ENCODE measurements at places on chromosomes 6 and 20.

DNA sequence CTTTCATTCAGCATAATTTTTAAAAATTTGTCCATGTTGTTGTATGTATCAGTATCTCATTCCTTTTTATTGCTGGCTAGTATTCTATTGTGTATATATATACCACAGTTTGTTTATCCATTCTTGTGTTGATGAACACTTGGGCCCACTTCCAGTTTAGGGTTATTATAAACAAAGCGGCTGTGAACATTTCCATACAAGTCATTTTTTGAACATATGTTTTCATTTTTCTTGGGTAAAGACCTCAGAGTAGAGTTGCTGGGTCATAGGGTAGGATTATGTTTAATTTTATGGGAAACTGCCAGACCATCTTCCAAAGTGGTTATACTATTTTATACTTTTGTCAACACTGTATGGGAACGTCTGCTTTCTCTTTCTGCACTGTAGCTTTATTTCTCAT is 55.3 kb downstream of the RBM24 start:
- no peak overlapping the region for H3K4me3 ChIP-seq
- no peaks in the 10 kb centered on the region for H3K4me1 ChIP-seq
- H3K36me3 ChIP-seq = no peaks in the 10 kb centered on the region
- no peak for DNase-seq

DNA sequence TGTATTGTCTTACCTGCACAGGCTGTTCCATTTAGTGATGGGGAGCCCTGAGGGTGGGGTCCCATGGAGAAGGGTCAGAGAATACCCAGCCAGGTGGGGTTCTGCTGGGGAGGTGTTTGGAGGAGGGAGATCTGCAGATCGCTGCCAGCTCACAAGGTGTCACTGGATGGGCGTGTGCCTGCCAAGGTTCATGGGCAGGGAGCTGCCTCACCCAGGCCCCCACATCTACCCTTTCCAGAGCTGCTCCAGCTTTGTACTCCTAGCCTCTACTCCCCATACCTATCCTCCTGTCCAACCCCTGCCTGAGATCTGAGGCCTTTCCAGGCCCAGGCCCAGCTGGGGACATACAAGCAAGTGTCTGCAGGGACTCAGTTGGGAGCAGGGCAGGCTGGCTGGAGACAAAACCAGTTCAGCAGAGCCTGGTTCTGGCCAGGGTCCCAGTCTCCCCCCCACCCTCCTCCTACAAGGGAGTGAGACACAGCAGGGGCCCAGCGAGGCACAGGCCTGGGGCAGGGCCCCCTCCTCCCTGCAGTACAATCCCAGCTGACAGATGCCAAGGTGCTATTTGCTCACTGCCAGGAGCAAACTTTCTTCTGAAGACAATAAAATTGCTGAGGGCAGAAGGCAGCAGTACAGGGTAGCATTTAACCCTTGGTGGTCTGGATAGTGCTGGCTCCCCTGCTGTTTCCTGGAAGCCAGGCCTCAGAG is 19.7 kb downstream of the SPDEF start:
- H3K36me3 ChIP-seq = no peaks in the 10 kb centered on the region
- no peaks in the 10 kb centered on the region for H3K27me3 ChIP-seq
- no peak overlapping the region for H3K4me3 ChIP-seq
- no peaks in the 10 kb centered on the region for H3K4me1 ChIP-seq
- DNase-seq = no peak

DNA sequence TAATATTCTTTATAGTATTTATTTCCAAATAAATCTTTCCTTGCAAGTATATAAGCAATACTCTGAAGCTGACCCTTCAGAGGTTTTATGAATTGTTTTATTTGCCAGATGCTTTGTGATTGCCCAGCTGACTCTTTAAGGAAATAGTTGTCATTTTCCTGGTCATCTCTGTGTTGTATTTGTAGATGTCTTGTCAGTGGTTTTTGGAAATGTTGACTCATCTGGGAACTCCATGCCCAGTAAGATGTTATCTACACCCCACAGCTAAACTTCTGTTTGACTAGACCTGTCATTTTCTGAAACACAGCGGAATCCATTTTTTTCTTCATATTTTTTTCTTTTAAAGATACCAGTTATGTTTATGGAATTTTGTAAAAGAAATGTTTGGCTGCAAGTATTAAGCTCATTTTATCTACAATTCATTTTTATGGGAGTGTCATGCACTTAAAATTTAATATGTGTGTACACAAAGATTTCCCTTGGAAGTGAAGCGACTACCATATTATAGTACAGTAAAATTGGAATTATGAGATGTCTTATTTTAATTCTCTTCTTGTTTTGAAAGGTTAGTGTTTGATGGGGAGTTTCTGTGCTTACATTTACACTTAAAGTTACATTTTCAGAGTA is 491.0 kb downstream of the NKAIN2 start:
- no peak overlapping the region for H3K27ac ChIP-seq
- H3K4me3 ChIP-seq = no peak overlapping the region
- H3K36me3 ChIP-seq = no peaks in the 10 kb centered on the region
- H3K4me1 ChIP-seq = no peaks in the 10 kb centered on the region
- no peaks in the 10 kb centered on the region for H3K27me3 ChIP-seq

- H3K36me3 ChIP-seq = no peaks in the 10 kb centered on the region
- no peaks in the 10 kb centered on the region for H3K27me3 ChIP-seq
Measured at GRCh38 chr6:21023210-21023609, 489.0 kb downstream of the CDKAL1 start.

- no peak overlapping the region for H3K27ac ChIP-seq
- no peak overlapping the region for H3K4me3 ChIP-seq
- DNase-seq = no peak
- H3K4me1 ChIP-seq = no peaks in the 10 kb centered on the region
- H3K36me3 ChIP-seq = no peaks in the 10 kb centered on the region
Measured at GRCh38 chr20:11702721-11703518, 214.8 kb upstream of the BTBD3 start.

DNA sequence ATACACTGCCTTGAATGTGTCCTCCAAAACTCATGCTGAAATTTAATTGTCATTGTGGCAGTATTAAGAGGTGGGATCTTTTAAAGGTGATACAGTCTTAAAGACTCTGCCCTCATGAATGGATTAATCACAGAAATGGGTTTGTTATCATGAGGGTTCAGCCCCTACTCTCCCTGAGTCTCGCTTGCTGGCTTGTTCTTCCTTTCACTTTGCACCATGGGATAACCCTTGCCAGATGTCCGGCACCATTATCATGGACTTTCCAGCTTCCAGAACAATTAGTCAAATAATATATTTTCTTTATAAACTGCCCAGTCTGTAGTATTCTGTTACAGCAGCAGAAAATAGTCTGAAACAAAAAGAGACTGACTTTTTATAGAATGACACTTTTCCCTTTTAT is 67.9 kb upstream of the TENT5A start:
- no peak overlapping the region for H3K27ac ChIP-seq
- no peak for DNase-seq
- peaks cover 2% of the 10 kb centered on the region for H3K4me1 ChIP-seq
- H3K36me3 ChIP-seq = no peaks in the 10 kb centered on the region
- H3K4me3 ChIP-seq = no peak overlapping the region

DNA sequence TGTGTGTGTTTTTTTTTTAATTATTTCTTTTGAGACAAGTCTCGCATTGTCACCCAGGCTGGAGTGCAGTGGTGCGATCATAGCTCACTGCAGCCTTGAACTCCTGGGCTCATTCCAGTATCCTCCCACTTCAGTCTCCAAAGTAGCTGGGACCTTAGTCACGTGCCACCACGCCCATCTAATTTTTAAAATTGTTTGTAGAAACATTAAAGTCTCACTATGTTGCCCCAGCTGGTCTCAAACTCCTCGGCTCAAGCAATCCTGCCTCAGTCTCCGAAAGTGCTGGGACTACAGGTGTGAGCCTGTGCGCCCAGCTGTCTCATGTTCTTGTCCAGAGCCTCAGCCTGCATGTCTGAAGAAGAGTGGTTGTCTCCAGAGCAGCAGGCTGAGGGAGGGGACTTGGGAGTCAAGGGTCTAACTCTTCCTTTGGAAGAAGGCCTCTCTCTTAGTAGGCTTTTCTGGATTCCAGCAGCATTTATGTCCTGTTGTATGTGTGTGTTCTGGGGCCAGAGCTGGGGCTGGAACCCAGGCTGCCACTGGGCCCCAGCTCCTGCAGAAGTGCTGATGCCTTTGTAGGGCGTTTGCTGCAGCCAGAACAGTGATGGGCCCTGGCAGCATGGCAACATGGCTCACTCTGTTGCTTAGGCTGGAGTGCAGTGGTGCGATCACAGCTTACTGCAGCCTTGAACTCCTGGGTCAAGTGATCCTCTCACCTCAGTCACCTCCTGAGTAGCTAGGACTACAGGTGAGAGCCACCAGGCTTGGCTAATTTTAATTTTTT is 5.4 kb downstream of the DNMT3B start:
- peaks cover 2% of the 10 kb centered on the region for H3K36me3 ChIP-seq
- H3K4me1 ChIP-seq = peaks cover 14% of the 10 kb centered on the region
- H3K4me3 ChIP-seq = no peak overlapping the region
- H3K27me3 ChIP-seq = no peaks in the 10 kb centered on the region
- no peak overlapping the region for H3K27ac ChIP-seq

GRCh38 chr6:14844411-14844810 is 401.5 kb upstream of the JARID2 start:
- H3K4me1 ChIP-seq = no peaks in the 10 kb centered on the region
- H3K27me3 ChIP-seq = no peaks in the 10 kb centered on the region
- H3K27ac ChIP-seq = no peak overlapping the region

GRCh38 chr6:119128252-119128912 is 49.9 kb upstream of the FAM184A start:
- H3K4me3 ChIP-seq = no peak overlapping the region
- peak overlapping the region; percentile 89 for H3K27ac ChIP-seq
- no peak for DNase-seq
- peaks cover 13% of the 10 kb centered on the region for H3K4me1 ChIP-seq
- H3K27me3 ChIP-seq = no peaks in the 10 kb centered on the region

DNA sequence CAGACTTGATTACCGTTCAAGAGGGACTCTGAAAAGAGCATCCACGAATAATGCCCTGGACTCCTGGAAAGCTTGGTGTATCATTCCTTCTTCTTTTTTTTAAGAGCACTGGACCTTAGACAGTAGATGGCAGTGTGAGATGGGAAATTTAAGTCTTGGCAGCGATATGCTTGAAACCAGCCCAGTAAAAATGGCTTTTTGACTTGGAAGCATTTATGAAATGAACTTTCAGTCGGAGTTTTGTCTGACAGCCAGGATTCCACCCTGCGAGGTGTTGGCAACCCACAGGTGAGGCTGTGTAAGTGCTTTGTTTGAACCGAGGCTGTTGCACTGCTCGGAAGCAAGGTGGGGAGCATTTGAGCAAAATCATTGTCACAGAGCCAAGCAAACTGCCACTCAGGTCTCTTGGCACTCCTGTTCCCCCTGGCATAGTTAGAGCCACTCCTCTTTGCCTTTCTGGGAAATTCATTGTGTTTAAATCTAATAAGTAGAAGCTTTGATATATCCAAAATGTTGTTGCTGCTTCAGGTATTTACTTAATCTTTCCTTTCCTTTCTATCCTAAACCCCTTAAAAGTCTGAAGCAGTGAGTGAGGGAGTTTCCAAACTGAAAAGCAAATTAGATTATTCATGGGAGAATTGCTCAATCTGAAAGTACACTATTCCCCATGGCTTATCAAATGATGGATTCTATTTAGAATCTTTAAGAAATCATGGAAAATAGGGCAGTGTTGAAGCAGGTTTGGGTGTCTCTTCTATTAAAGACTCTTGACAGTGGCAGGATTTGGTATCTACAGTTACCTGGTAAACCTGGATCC is 272.8 kb upstream of the SLC35B3 start:
- no peaks in the 10 kb centered on the region for H3K4me1 ChIP-seq
- no peak overlapping the region for H3K27ac ChIP-seq
- peak; percentile 56 for DNase-seq
- no peaks in the 10 kb centered on the region for H3K36me3 ChIP-seq
- H3K27me3 ChIP-seq = no peaks in the 10 kb centered on the region

DNA sequence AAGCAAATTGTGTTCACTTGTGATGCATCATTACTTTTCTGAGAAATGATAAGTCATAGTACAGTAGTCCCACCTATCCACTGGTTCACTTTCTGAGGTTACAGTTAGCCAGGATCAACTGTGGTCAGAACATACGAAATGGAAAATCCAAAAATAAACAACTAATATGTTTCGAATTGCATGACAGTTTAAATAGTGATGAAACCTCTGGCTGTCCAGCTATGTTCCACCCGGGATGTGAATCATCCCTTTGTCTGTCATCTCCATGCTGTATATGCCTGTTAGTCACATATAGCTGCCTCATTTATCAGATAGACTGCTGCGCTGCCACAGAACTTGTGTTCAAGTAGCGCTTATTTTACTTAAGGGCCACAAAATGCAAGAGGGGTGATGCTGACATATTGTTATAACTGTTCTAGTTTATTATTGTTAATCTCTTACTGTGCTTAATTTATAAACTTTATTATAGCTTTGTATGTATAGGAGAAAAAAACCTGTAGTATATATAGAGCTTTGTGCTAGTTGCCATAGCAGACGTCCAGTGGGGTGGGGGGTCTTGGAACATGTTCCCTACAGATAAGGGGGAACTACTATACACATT is 29.2 kb downstream of the AFDN start:
- no peak overlapping the region for H3K4me3 ChIP-seq
- H3K27me3 ChIP-seq = no peaks in the 10 kb centered on the region
- DNase-seq = peak; percentile 43

DNA sequence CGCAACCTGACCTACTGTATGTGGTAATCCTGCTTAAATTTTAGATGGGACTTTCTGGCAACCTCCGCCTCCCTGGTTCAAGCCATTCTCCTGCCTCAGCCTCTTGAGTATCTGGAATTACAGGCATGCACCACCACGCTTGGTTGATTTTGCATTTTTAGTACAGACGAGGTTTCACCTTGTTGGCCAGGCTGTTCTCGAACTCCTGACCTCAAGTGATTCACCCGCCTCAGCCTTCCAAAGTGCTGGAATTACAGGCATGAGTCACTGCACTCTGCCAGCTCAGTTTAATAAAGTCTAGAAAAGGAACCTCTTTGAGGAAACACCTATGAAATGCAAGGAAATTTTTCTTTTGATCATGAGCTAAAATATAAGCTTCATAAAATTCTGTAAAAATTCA is 9.0 kb upstream of the PLCB4 start:
- H3K4me3 ChIP-seq = no peak overlapping the region
- H3K27ac ChIP-seq = no peak overlapping the region
- no peak for DNase-seq

DNA sequence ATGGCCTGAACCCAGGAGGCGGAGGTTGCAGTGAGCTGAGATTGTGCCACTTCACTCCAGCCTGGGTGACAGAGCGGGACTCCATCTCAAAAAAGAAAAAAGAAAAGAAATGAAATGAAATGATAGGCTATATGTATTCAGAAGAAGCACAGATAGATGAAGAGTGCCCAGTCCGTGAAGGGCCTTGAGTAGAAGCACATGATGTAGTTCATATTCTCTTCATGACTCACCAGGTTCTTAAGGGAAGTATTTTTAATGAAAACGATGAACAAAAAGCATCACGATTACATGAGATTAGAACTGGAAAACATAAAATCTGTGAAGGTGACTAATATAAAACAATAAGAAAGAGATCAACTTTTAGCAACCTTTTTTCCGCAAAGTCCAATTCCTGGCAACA is 29.8 kb downstream of the TPD52L1 start:
- H3K4me3 ChIP-seq = no peak overlapping the region
- no peak for DNase-seq
- no peaks in the 10 kb centered on the region for H3K36me3 ChIP-seq

GRCh38 chr6:143149771-143150170 is 89.1 kb downstream of the AIG1 start:
- H3K27me3 ChIP-seq = no peaks in the 10 kb centered on the region
- H3K27ac ChIP-seq = no peak overlapping the region
- DNase-seq = no peak
- H3K36me3 ChIP-seq = no peaks in the 10 kb centered on the region
